Stimulated activated CD8-positive, alpha-beta memory T cell treated with anti-CD3 and anti-CD28 coated beads, Interleukin-4, amount 100 ng/mL, for 1 hour (primary cell): ENCODE measurements at places on chromosomes 12 and 14.

DNA sequence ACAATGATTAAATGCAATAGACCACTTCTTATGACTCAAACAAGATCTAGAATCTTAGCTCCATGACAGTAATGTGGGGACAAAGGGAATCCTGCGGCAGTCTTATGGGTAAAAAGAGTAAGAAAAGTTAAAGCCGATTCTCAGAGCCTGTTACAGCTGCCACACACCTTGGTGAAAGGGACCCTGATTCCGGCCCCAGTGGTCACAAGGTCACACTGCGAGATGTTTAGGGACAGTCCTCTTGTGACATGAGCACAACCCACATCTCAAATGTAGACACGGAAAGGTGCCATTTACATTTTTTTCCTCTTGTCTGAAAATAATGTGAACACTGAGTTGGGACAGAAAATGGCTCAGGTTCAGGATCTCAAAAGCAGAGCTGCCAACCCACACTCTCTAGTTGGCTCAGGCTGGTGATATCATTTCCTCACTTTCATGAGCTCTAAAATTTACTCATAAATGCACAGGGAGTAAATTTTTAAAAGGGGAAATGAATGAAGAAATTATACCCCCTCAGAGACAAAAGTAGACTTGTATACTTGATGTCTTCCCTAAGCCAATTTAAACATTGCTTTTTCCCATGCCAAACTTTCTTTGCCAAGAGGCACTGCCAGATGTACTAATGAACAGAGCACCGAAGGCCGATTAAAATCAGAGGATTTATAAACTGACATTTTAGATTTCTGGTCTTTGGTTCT, 113.1 kb upstream of the OVCH1 start:
- DNase-seq, result no peak

- no peak for DNase-seq
Measured at GRCh38 chr12:13981296-13981962, at the start of gene GRIN2B. Gene GRIN2B, minus strand, starts transcription at chr12:13981602. Its CDS starts 115,394 bp downstream, at chr12:13866208.

- no peak for DNase-seq
Measured at GRCh38 chr14:101207897-101208296, 304.4 kb upstream of the RTL1 start.

DNA sequence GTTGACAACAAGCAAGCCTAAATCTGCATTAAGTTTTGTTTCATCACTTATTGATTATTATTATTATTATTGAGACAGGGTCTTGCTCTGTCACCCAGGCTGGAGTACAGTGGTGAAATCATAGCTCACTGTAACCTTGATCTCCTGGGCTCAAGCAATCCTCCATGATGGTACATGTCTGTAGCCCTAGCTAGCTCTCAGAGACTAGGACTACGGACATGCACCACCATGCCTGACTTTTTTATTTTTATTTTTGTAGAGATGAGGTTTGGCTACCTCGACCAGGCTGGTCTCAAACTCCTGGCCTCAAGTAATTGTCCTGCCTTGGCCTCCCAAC, 35.7 kb upstream of the STK38L start:
- DNase-seq, result no peak

GRCh38 chr12:93107514-93108312, 178.6 kb upstream of the EEA1 start:
- no peak for DNase-seq

DNA sequence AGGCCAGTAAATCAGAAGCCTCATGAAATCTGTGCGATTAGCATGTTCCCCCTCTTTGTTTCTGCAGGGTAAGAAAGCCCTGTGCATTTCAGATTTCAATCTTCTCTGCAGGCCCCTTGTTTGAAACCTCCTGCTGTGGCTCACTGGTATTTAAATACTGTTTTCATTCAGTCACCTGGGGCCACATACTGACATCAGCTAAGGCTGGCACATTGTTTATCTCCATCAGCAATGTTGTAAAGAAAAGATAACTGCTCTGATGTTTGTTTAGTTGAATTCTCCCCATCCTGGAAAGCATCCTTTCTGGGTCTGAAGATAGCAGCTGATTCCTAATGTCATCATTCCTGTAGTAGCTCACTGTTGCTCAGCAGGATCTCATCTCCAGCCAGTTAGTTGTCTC, 554.9 kb downstream of the NRXN3 start:
- DNase-seq, result no peak

- DNase-seq, result no peak
Measured at GRCh38 chr12:54148560-54149429, 40.0 kb downstream of the SMUG1 start.

- DNase-seq, result no peak
Measured at GRCh38 chr12:55985341-55985740, 11.5 kb downstream of the RAB5B start.

GRCh38 chr12:88388566-88389540, 191.4 kb downstream of the KITLG start:
- DNase-seq, result no peak

- DNase-seq, result no peak
Measured at GRCh38 chr12:68285541-68285940, 32.1 kb upstream of the IL22 start.

GRCh38 chr12:111154147-111154834, 214.6 kb downstream of the PHETA1 start:
- no peak for DNase-seq

- DNase-seq, result no peak
Measured at GRCh38 chr14:29390081-29390832, 537.4 kb downstream of the PRKD1 start.

- peak; percentile 3 for DNase-seq
Measured at GRCh38 chr12:102883204-102883799, 33.7 kb downstream of the PAH start.

GRCh38 chr14:62614122-62614521, 431.1 kb downstream of the KCNH5 start:
- DNase-seq, result no peak

- DNase-seq, result no peak
Measured at GRCh38 chr14:83870546-83871270, 1659.2 kb upstream of the FLRT2 start.

DNA sequence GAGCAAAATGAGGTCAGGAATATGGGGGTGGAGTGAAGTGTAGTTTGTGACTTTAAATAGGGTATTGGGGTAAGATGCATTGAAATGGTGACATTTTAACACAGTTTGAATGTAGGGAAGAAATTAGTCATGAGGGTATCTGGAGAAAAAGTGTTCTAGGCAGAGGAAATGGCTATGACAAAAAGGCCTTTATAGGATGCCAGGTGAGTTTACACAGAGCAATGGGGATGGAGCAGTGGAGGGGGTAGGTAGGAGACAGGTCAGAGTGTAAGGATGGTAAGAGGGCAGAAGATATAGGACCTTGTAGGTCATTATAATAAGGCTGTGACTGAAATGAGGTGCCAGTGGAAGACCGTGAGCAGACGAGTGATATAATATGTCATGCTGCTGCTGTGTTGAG, 30.4 kb downstream of the HEATR5A start:
- DNase-seq, result no peak

DNA sequence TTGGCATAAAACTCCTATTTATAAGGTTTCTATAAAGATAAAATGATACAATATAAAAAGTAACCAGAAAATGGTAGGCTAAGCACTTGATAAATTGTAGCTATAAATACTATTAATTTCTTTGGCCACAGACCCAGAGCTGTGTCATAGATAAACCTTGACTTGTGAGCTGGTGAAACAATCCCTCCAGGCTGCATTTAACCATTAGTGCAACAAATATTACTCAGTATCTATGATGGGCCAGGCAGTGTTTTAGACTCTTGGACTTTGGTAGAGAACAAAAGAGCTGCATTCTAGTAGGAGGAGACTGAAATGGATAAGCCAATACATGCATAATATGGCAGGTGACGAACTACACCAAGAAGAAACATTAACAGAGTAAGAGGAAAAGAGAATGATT, 178.1 kb downstream of the BTG1 start:
- DNase-seq, result no peak

- no peak for DNase-seq
Measured at GRCh38 chr12:2273751-2274150, 221.0 kb downstream of the CACNA1C start.

GRCh38 chr14:78005325-78005724, 164.8 kb upstream of the NRXN3 start:
- DNase-seq, result no peak

DNA sequence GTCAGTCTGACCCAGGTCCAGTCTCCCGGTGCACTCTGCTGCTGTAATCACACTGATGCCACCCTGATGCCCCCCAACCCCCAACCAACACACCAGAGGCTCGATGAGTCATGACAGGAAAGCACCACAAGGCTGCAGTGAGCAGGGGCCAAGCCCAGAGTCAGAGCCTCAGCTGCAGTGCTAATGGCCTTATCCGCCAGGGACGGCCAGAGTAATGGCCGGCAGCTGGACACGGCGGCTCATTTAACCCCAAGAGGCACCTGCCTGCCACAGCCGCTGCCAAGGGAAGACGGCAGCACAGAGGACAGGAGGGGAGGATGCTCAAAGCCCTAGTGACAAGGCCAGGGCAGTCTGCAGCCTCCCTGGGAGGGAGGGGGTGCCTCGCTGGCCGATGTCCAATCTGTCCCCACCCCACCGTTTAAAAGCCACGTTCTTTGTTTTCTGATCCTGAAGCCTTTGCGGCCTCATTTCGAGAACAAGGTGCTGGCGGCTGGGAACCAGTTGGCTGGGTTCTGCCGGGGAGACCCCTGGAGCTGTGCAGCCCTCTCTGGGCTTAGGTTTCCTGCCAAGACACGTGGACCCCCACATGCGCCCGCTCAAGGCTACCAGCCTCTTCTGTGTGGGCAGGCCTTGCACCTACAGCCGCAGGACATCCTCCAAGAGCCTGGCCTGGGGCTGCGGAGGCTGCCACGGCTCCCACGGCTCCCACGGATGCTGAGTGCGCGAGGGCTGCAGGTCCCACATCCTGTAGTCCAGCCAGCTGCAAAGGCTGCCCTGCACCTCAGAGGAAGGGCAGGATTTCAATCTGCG, 13.1 kb downstream of the CCDC85C start:
- DNase-seq, result no peak

- no peak for DNase-seq
Measured at GRCh38 chr12:19647806-19648556, 208.7 kb downstream of the AEBP2 start.

DNA sequence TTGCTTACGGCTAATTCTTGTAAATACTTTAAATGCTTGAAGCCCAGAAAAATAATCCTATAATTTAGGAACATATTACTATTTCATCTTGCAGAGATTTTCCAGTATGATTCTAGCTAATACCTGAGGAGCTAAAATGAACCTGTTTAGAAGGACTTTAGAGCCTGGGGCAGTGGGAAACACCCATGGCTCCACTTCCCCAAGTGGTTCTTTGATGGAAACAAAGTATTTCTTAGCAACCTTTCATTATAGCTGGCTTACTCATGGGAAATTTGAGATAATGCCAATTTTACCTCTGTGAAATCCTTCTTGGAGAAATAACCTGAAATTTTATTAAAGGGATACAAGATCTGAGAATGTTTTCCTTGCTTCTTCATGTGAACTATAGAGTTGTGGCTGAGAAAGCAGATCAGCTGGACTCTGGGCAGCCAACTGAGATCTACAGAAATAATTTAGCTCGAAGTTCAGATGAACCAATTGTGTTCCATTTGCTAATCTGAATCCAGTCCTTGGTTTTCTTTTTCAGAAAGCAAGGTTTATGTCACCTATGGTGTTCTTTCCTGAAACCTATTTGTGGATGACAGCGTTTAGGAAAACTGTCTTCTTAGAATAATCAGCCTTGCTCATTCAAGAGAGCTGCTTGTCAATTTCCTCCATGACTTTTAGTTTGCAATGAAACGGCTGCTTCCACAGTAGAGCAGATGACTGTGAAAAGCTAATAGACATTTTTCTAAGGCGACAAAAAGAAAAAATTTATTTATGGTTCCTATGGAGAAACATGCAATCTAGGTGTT, 141.8 kb upstream of the CPM start:
- DNase-seq, result no peak

DNA sequence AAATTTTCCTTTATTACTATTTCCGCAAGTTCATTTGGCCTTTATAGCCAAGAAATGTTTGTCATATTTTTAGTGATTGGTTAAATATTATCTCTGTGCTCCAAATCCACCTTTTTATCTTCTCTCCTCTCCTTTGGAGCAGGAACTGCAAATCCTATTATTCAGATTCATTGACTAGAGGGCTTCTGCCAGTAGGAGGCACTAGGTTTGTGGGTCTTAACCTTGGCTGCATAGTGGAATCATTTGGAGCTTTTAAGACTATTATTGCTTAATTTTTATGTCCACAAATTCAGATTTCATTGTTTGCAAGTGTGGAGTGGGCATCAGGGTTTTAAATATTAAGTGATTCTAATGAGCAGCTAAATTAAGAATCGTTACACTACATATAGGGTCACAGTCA, 75.3 kb upstream of the SYT10 start:
- no peak for DNase-seq

- no peak for DNase-seq
Measured at GRCh38 chr14:32019276-32019675, 57.8 kb upstream of the ARHGAP5 start.

DNA sequence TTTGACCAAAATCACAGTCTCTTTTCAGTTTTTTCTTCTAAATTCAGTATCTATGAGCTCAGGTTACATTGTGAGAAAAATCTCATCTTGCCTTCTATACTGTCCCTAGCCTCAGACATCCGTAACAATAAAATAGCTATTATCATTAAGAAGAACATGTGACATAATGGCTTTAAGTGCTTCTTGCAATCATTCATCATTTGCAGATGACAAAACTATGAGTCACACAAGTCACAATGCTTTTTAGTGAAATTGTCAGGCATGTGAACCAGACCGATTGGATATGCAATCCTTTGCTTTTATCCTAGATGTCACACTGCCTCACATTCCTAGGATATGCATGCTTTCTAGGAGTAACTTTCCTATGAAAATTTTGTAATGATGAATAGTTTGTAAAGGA, 313.1 kb downstream of the SLC6A15 start:
- no peak for DNase-seq

DNA sequence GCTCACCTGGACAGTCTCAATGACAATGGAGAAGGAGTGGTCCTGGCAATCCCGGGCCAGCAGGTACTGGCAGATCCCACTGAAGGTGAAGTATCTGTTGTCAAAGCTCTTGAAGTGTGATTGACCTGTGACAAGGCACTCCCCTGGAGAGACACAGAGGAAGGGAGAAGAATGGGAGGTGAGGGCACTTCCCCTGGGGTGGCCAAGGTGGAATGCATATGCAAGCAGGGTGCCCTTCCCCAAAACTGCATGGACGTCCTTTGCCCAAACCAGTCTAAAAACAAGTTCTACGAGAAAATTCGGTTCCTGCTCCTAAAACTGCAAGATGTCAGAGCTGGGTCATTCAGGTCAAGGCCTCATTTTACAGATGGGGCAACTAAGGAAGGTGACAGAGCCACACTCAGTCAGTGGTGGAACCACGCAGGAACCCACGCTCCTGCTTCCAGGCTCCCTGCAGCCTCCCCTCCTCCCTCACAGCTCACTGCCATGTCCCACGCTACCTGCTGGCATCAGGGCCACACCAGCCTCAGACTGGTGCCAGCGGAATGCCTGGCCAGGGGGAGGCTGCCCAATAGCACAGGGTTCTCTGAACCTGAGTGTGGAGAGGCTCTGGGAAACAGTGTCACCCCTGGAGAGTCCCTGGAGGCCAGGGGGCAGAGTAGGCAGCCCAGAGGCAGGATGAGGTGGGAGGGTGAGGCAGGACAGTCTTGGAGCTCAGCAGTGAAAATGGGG, 59.2 kb downstream of the VWF start:
- DNase-seq, result no peak
